ENCODE measurements at places on chromosomes 11 and 22. TPM values are rescaled to one million over a fixed set of nuclear protein-coding genes. Genes with fewer than 3 reads are reported as not detected.

TBX1 gene
- 3.0 TPM for total RNA-seq

LAYN gene
- 6.5 TPM for total RNA-seq

BACE1 gene
- 8.4 TPM for total RNA-seq

ANAPC15 gene
- 90.2 TPM for total RNA-seq

CCDC73 gene
- total RNA-seq = not detected

LRP4 gene
- total RNA-seq = 7.2 TPM

SLC22A25 gene
- not detected for total RNA-seq
